Activated T-cell treated with anti-CD3 and anti-CD28 coated beads, Interleukin-2, amount 50 U/mL, for 4 hours (primary cell): ENCODE measurements at places on chromosomes 1 and 21. TPM values are rescaled to one million over a fixed set of nuclear protein-coding genes. Genes with fewer than 3 reads are reported as not detected.
A peak's percentile ranks its signal among the peaks of the same experiment; 100 is the strongest.

SPATA46 gene
- not detected for total RNA-seq

MPZ gene
- 1.1 TPM for total RNA-seq

IL24 gene
- total RNA-seq = 25.0 TPM

RIT1 gene
- 15.6 TPM for total RNA-seq

NPHS2 gene
- total RNA-seq = not detected

COP1 gene
- 41.2 TPM for total RNA-seq

DNA sequence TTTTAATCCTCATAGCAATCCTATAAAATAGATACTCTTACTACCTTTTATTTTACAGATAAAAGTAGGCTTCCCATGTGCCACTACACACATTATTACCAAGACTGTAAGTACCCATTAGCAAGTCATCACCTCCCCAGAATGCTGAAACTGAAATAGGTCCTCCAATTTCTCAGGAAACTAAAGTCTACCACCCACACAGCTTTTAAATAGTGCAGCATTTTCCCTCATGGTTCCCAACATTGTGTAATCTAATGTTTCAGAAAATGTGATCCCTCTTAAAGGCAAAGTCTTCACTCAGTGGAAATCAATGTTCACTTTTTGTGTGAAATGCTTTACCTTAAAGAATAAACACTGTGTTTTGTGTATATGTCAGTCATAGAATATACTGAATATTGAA, 356.5 kb downstream of the GPATCH2 start:
- no peak for DNase-seq

DNA sequence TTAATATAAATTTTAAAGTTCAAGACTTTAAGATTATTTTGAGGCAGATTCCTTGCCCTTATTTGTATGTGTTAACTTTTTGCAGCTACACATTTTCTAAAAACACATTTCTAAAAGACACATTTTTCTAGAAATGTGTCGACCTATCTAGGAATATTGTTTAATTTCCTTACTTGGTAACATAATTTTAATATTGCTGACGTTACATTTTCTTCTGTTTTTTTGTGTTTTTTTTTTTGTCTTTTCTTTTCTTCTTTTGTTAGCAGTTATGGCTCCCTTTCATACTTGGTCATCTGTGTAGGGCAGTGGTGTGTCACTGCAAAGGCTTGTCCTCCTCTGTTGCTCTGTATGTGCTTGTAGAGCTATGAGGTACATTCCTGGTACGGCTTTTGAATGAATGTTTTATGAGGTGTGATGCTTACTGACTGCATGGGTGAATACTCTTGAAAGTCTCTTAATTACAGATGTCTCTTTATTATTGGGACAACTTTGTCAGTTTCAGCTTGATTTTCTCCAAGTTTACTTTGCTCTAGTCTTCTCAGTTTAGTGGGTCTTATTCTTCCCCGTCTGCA, 30.1 kb downstream of the LRRC8D start:
- DNase-seq = no peak

GRCh38 chr1:1959840-1960479, 40.9 kb upstream of the TMEM52 start:
- peak; percentile 57 for DNase-seq

DNA sequence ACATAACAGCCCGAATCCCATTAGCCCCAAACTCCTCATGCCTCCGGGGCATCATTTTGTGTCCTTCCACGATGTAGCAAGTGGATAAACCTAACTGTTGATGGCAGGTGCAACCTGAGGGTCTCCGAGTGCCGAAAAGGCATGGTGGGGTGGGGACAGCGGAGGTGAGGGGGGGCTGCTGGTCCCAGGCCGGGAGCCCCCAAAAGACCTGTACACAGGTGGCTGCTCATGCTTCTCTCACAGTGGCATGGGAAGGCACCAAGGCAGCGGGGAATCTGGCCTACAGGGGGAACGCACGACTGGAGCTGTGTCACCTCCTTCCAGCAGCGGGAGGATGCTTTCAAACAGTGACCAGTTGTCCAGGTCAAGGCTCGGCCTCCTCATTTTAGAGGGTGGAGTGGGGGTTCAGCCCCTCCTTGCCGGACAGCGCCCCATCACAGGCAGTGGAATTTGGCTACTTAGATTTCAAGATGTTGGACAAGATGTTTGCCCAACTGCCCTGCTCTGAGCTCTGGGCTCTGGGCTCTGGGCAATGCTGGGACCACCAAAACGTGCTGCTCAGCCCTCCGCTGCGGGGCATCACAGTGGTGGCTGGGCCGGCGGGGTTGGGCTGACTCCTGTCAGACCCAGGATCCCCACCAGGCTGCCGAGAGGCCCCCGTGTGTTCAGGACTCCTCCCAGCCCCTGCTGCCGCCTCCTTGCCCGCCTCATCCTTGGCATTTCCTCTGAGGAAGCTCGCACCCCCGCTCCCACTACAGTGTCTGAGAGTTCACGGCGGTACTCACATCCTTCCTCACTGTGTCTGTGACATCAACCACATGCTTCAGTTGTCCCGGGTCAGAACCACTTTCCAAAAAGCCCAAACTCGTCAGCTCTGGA, 7.6 kb downstream of the DNMT3L start:
- no peak for DNase-seq

- no peak for DNase-seq
Observed at GRCh38 chr1:210448297-210448892, 119.7 kb downstream of the HHAT start.

GRCh38 chr1:211347077-211347844, 20.6 kb downstream of the TRAF5 start:
- DNase-seq = no peak

- no peak for DNase-seq
Observed at GRCh38 chr1:61474963-61475362, 250.0 kb downstream of the TM2D1 start.

GRCh38 chr1:118334506-118334905, 149.5 kb upstream of the SPAG17 start:
- no peak for DNase-seq

DNA sequence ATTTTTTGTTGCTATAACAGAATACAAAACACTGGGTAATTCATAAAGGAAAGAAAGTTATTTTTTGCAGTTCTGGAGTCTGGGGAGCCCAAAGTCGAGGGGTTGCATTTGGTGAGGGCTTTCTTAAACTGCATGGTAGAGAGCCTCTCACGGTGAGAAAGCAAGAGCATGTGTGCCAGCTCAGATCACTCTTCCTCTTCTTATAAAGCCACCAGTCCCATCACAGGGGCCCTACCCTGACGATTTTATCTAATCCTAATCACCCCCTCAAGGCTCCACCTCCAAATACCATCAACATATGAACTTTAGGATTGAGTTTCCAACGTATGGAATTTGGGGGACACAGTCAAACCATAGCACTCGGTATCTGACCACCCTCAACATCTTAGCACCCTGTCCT, 1.0 kb upstream of the STRIP1 start:
- no peak for DNase-seq

DNA sequence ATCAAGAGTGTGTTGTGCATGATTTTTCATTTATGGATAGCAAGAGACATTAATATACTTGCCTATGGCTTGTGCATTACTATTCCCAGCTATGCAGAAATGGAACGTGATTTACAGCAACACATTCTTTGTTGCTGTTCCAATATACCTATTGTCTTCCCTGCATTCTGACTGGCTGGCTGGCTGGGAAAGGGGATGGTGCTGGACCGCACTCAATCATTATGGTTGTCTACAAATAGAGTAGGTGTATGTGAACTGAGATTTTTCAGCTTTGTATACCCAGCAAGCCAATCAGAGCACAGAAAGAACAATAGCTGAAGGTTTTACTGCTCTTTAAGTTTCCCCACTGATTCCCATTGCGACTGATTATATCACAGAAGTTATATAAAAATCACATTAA, 167.5 kb downstream of the ATG4C start:
- no peak for DNase-seq

DNA sequence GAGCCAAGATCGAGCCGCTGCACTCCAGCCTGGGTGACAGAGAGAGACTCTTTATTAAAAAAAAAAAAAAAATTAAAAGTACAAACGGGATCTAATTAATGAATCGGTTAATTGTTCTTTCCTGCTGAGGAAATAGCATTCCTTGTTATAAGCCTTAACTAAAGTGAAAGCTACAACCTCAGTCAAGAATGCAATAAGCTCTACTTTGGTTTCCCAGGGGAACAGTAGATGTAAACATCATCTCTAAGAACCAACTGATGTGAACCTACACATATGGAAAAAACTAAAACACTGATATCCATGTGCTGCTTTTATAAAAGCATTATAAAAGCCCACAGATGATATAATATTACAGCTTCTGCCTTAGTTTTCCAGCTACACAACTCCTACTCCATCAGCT, 41.9 kb downstream of the LPGAT1 start:
- no peak for DNase-seq

GRCh38 chr1:204480515-204480914, 14.1 kb downstream of the PIK3C2B start:
- DNase-seq = no peak

DNA sequence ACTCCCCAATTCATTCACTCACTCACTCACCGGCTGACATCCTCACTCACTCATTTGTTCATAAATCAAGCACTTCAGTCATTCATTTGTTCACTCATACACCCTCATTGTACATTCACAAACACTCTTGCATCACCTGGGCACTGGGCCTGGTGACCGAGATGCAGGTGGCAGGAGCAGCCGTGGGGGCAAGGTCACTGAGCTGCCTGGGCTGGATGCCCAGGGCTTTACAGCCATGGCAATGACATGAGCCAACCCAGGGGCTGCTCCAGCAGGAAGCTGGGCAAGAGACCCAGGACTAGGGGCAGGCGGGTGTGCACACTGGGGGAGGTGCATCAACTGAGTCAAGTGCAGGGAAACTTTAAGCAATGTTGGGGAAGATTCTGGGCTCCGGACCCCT, 113.6 kb upstream of the IGSF21 start:
- DNase-seq = no peak

DNA sequence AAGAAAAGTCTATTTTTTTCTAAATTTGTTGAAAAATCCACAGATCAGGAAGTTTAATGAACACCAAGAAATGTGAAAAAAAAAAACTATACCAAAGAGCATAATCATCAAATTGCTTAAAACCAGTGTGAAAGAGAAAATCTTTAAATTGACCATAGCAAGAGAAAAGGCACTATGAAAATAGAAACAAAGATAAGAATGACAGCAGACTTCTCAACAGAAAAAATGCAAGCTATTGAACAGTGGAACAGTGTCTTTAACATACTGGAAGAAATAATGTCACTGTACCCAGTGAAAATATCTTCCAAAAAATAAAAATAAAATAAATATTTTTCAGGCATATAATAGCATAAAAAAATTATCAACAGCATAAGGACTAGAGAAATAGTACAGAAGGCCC, 243.0 kb upstream of the GJB5 start:
- no peak for DNase-seq

DNA sequence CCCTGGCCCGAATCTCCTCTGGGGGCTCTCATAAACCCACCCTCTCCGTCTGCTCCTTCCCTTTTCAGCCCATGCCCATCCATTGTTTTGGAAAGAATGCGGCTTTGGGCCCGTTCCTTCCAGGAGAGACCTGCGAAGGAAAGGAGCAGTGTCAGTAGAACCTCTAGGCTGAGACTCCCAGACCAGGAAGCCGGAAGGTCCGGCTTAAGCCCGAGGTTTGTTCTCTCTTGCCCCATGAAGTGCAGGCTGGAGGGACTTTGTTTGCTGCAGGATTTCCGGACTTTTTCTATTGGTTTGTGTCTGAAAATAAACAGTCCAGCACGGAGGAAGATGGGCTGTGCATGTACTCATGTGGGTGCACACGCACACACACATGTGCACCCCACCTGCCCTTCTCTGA, 49.8 kb downstream of the ELK4 start:
- DNase-seq = no peak

- no peak for DNase-seq
Observed at GRCh38 chr1:223765719-223766340, 53.5 kb downstream of the CAPN2 start.

- peak; percentile 7 for DNase-seq
Observed at GRCh38 chr1:62687421-62687902, 724 bp downstream of the DOCK7 start.

DNA sequence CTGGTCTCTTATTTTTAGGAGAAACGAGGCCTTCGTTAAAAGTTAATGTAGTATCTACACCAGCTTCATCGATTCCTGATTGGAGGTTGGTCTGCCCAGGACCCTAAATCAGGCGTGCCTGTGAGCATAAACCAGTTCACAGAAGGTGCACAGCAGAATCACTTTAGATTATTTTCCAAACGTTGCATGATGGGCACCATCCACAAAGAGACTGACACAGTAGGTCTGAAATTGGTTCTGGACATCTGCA, 256 bp upstream of the TARBP1 start:
- DNase-seq = no peak

GRCh38 chr21:21813289-21813688, 815.1 kb downstream of the NCAM2 start:
- DNase-seq = no peak

DNA sequence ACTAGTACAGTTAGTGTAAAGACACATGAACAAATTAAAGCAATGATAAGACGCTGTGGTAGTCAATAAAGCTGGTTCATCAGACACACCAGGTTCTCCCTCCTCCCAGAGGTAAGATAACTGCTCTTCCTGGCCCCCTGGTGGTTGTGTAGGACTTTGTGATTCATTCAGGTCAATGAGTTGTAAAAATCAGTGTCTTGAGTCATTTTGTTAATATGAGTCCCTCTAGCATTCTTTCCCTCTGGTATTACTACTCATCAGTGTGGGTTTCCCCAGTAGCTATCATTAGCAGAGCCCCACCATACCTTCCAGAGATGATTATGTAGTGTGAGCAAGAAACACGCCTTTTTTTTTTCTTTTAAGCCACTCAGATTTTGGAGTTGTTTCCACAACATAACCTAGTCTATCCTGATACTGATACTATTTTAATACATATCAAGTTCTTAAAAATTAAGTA, 3.6 kb upstream of the SETDB1 start:
- DNase-seq = peak; percentile 77

- DNase-seq = peak; percentile 52
Observed at GRCh38 chr1:245153081-245153551, 1.7 kb upstream of the KIF26B start.

DNA sequence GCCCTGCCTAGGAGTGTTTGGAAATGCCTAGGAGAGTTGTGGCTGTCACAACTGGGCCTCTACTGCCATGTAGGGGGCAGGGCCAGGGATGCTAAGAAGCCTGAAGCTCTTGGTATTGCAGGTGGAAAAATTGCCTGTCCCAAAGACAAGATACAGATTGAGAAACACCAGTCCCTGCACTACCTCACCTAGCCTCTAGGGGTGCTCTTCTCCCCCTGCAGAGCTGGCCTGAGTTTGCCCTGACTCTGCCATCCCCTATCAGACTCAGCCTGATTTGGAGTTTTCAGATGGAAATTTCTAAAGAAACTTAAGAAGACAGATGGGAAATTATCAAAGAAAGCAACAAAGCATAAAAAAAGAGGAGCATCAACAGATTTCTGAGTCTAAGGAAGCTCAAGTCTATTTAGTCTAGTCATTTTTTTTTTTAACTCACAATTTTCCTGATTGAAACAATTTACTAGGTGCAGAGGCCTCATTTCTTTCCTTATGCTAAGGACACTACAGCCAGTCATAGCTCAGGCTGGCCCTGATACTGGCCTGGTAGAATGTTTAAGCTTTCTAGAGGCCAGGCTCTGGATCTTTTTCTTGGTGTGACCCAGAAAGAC, 61.4 kb upstream of the LRRN2 start:
- DNase-seq = peak; percentile 40

GRCh38 chr1:100440075-100440809, 87.9 kb downstream of the CDC14A start:
- DNase-seq = peak; percentile 64

GRCh38 chr1:10877894-10878293, 81.4 kb upstream of the CASZ1 start:
- no peak for DNase-seq
